Progenitor cell of endocrine pancreas (in vitro differentiated cells): ENCODE measurements at places on chromosomes 6 and 20. TPM values are rescaled to one million over a fixed set of nuclear protein-coding genes. Genes with fewer than 3 reads are reported as not detected.

Gene CALHM4
- not detected in 2 replicates for total RNA-seq

Gene PSORS1C1
- total RNA-seq, result not detected in 2 replicates

Gene SAMD3
- total RNA-seq, result 0.69 and 1.0 TPM in 2 replicates

Gene FERMT1
- total RNA-seq, result 8.1 and 8.4 TPM in 2 replicates

Gene MRAP2
- total RNA-seq, result 1.1 TPM in 2 replicates

Gene PDSS2
- total RNA-seq, result 12.5 and 12.8 TPM in 2 replicates

Gene HTR1B
- 8.9 and 10.3 TPM in 2 replicates for total RNA-seq

Gene LGSN
- total RNA-seq, result 0.18 TPM in 1 of 2 replicates, not detected in the other

Gene F13A1
- total RNA-seq, result 0.24 and 0.31 TPM in 2 replicates

Gene SLC17A3
- total RNA-seq, result 0.34 and 0.58 TPM in 2 replicates

Gene CCDC28A
- total RNA-seq, result 9.4 TPM in 2 replicates

Gene WFDC2
- total RNA-seq, result 161 and 188 TPM in 2 replicates

Gene IL17A
- not detected in 2 replicates for total RNA-seq

Gene BPIFB2
- not detected in 2 replicates for total RNA-seq

Gene LY6G6C
- 0.60 and 1.3 TPM in 2 replicates for total RNA-seq

Gene SGK2
- 8.7 and 8.9 TPM in 2 replicates for total RNA-seq

Gene BEND3
- total RNA-seq, result 22.4 and 23.6 TPM in 2 replicates

Gene PRL
- not detected in 2 replicates for total RNA-seq

Gene CCN6
- not detected in 2 replicates for total RNA-seq

Gene DNAH8
- total RNA-seq, result 0.12 and 0.13 TPM in 2 replicates

Gene HRH3
- total RNA-seq, result 0.10 TPM in 1 of 2 replicates, not detected in the other

Gene XKR7
- total RNA-seq, result 2.4 and 2.7 TPM in 2 replicates

Gene OPN5
- total RNA-seq, result 0.09 TPM in 1 of 2 replicates, not detected in the other

Gene MOG
- total RNA-seq, result not detected in 2 replicates

Gene PDE7B
- total RNA-seq, result 0.07 TPM in 1 of 2 replicates, not detected in the other

Gene SCRT2
- not detected in 2 replicates for total RNA-seq

Gene E2F1
- total RNA-seq, result 26.2 and 26.5 TPM in 2 replicates

Gene PNLDC1
- total RNA-seq, result not detected in 2 replicates

Gene BPIFA1
- not detected in 2 replicates for total RNA-seq

Gene TPX2
- 71.9 and 77.0 TPM in 2 replicates for total RNA-seq

Gene OR2J3
- total RNA-seq, result not detected in 2 replicates

Gene HLA-F
- total RNA-seq, result 1.1 TPM in 1 of 2 replicates, not detected in the other

Gene TUBB2B
- 268 and 276 TPM in 2 replicates for total RNA-seq

Gene COL12A1
- total RNA-seq, result 2.0 and 3.8 TPM in 2 replicates

Gene HLA-DOA
- 4.1 and 5.6 TPM in 2 replicates for total RNA-seq

Gene CNKSR3
- total RNA-seq, result 17.3 and 20.3 TPM in 2 replicates

Gene DLL1
- total RNA-seq, result 75.3 and 79.1 TPM in 2 replicates

Gene MMP24
- total RNA-seq, result 3.4 TPM in 2 replicates

Gene NRM
- total RNA-seq, result 35.5 and 37.9 TPM in 2 replicates

Gene MATN4
- 0.20 TPM in 1 of 2 replicates, not detected in the other for total RNA-seq

Gene ZSCAN23
- total RNA-seq, result 21.4 and 22.6 TPM in 2 replicates

Gene OXT
- total RNA-seq, result not detected in 2 replicates

Gene GZF1
- 14.3 and 17.8 TPM in 2 replicates for total RNA-seq

Gene PRND
- not detected in 2 replicates for total RNA-seq
